Right lung (tissue), 10 donors: ENCODE measurements at places on chromosomes 11 and 22. TPM values are rescaled to one million over a fixed set of nuclear protein-coding genes. Genes with fewer than 3 reads are reported as not detected.

DNA sequence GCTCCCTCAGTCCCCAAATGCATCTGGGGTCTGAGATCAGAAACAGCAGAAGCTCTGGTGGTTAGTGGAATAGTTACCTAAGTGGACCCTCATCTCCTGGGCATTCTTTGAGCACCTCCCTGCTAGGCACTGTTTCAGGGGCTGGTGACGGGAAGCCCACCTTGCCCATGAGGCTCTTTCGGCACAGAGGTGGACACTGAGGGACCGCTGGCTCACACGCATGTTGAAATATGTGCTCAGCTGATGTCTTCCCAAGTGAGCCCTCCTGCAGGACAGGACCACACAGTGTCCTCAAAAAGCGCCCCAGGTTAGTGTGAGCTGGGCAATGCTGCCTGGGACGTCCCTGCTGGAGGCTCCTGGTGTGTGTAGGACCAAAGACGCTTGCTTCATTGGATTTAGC is 1379.9 kb downstream of the TBC1D22A start:
- no peak for DNase-seq

DNA sequence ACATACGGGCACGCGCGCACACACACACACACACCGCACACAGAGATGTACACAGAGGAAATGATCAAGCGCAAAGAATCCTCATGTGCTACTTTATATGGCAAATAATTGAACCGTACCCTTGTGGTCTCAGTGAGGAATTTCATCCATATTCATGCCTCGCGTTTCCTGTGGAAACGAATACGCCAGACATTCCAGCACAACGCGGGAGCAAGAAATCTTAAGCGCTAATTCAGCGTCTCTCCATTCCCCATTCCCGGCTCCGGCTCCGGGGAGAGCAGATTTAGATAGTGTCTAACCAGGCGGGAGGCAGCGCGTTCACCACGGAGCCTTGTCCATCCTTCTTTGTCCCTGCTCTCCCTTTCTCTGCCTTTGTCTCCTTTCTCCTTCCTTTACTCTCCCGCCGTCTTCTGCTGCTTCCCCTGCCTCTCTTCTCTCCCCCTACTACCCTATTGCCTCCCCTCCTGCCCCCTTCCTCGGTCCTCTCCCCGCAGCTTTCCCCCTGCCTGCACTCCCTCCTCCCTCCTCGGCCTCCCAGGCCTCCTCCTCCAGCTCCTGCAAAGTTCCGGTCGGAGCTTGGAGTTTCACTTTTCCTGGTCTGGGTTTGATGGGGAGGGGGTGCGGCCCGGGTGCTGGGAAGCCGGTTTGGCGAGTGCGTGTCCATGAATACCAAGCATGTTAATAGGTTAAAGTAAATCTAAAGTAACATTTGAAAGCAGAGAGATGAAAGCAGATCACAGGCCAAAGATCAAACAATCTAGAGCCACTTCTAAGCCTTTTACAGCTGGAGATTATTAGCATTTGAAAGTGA is 579.3 kb downstream of the BUD13 start:
- DNase-seq = peak; percentile 75

- DNase-seq = no peak
Observed at GRCh38 chr11:121671283-121672168, 218.8 kb upstream of the SORL1-AS1 start.

- no peak for DNase-seq
Observed at GRCh38 chr11:88277349-88277915, 60.1 kb downstream of the CTSC start.

DNA sequence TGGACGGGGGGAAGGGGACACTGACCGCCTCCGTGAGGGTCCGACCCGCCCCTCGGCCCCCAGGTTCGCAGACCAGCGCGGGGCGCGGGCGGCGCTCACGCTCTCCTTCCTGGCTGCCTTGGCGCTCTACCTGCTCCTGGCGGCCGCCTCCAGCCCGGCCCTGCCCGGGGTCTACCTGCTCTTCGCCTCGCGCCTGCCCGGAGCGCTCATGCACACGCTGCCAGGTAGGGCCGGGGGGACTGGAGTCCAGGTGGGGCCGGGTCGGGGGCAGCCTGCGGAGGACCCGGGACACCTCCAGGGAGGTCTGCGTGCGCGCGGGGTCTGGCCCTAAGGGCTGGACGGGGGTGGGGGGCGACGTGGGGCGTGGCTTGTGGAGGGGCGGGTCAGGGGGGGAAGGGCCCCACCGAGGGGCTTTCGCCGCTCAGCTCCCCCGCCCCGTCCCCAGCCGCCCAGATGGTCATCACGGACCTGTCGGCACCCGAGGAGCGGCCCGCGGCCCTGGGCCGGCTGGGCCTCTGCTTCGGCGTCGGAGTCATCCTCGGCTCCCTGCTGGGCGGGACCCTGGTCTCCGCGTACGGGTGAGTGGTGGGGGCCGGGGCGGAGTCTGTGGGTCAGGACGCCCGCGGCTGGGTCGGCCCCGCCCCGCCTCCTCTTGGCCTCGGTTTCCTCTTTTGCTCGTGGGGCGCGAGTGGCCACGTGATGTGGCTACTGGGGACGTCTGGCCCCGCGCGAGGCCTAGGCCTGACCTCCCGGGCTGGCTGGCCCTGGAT is 19.9 kb downstream of the PHLDA2 start:
- DNase-seq = no peak

GRCh38 chr11:86632499-86633269 is 39.7 kb downstream of the ME3 start:
- DNase-seq = no peak

- DNase-seq = peak; percentile 50
Observed at GRCh38 chr11:85627332-85627997, at the start of gene DLG2. Gene DLG2 (minus strand): TSS chr11:85627344.

DNA sequence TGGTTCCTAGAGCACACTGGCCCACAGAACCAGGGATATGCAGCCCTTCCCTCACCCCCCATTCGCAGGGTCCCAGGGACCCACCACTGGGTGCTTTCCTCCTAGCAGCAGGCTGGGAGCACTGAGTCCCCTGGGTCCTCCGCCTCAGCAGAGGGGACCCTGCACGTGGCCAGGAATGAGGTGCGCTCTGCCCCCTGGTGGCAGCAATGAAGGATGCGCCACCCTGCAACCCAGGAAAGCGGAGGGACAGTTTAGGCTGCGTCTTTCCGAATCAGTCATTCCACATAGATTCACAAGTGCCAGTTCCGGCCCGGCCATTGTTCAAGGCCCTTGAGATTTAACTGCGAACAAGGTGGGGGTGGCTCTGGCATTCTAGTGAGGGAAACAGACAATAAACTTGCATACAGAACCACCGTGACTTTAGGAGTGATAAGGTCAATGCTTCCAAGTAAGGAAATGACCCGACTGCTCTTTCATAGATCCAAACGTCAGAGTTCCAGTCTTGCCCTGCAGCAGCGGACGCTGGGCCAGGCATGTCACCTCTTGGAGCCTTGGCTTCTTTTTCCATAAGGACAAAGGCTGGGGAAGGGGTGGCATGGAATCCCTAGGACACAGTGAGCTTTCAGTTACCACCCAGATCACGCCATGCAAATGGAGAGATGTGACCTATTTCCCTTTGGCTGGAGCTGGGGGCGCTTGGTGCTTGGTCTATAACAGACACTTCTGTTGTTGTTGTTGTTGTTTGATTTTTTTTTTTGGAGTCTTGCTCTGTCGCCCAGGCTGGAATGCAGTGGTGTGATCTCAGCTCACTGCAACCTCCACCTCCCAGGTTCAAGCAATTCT is 7.7 kb downstream of the RIN1 start:
- no peak for DNase-seq

DNA sequence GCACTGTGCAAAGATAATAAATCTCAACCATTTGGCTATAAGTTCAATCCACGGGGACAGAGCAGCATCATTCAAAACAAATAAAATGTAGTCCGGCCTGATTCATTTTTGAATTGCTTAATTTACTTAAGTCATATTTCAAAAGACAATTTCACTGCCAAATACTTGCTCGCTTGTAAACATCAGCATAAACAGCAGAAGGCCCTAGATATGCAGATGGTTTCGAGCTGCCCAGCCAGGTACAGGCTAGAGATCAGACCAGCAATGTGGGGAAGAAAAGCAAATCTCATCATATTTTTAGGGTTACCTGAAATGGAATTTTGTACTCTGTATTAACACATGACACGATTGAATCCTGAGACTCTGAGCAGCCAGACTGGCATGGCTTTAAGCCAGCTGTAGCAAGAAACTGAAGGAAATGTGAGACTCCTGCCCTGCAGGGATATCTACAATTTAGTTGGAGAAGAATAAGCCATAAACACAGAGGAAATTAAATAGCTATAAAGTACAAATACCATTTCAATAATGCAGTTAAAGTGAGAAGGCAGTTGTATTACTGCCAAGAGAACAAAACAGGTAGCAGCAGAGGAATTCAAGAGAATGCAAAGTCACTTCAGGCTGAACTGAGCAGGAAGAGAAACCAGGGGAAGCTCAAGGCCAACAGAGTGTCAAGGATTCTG is 440.3 kb downstream of the ETS1 start:
- no peak for DNase-seq

DNA sequence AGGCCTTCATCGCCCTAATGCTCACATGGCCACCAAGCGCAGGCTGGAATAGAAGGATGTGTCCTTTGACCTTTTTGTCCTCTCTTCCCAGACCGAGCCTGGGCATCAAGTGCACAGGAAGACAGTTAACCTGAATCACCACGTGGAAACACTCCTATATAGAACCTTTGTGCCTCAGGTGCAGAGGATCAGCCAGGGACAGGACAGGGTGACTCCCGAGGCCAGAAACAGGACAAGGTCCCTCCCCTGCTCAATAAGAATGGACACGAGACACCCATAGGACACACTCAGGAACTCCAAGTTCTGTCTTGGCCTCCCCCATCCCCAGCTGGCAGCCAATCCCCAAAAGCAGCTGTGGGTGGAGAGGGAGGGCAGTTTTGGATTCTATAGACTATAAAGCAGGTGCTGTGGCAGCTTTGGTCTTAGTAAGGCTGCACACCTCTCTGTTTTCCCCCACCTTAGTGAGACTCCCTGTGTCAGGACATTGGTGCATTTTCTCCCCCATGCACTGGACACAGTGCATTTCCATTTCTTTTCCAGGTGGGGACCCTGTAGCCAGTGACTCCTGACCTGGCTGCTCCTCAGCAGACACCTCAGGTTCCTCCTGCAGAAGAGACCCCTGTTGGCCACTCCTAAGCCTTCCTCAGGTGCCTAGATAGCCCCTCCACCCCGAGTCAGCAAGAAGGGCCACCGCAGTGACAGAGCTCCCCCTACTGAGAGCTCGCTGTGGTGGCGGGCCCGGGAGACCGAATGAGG is 43.6 kb upstream of the POU2AF1 start:
- peak; percentile 44 for DNase-seq

DNA sequence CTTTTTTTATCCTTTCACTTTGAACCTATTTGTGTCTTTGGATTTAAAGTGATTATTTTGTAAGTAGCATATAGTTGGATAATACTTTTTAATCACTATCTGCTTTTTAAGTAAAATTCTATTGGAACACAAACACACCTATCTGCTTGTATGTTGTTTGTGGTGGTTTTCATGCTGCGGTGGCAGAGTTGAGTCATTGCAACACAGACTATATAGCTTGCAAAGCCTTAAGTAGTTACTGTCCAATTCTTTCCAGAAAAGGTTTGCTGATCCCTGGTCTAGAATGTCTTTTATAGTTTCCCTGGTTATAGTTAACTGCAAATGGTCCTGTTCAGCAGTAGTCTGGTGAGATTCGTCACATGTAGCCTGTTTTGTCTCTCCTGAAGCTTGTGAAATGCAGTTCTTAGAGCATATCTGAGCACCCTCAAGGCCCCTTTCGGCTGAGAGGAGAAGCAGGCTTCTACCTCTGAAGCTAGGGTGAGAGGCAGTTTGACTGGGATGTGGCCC is 21.5 kb downstream of the SHANK3 start:
- DNase-seq = no peak

The FERMT3 gene
- 10.5 TPM for polyA plus RNA-seq

The MUC6 gene
- polyA plus RNA-seq = 0.24 TPM

The HTR3A gene
- polyA plus RNA-seq = not detected

The POU2AF2 gene
- 0.25 TPM for polyA plus RNA-seq
